ENCODE measurements at places on chromosomes 4 and X. TPM values are rescaled to one million over a fixed set of nuclear protein-coding genes. Genes with fewer than 3 reads are reported as not detected.

- no peak overlapping the region for H3K27ac ChIP-seq
- no peak for DNase-seq
- H3K27me3 ChIP-seq: no peaks in the 10 kb centered on the region
- H3K4me3 ChIP-seq: no peak overlapping the region
- H3K36me3 ChIP-seq: no peaks in the 10 kb centered on the region
Observed at GRCh38 chr4:176443646-176444409, 124.1 kb downstream of the SPCS3 start.

DNA sequence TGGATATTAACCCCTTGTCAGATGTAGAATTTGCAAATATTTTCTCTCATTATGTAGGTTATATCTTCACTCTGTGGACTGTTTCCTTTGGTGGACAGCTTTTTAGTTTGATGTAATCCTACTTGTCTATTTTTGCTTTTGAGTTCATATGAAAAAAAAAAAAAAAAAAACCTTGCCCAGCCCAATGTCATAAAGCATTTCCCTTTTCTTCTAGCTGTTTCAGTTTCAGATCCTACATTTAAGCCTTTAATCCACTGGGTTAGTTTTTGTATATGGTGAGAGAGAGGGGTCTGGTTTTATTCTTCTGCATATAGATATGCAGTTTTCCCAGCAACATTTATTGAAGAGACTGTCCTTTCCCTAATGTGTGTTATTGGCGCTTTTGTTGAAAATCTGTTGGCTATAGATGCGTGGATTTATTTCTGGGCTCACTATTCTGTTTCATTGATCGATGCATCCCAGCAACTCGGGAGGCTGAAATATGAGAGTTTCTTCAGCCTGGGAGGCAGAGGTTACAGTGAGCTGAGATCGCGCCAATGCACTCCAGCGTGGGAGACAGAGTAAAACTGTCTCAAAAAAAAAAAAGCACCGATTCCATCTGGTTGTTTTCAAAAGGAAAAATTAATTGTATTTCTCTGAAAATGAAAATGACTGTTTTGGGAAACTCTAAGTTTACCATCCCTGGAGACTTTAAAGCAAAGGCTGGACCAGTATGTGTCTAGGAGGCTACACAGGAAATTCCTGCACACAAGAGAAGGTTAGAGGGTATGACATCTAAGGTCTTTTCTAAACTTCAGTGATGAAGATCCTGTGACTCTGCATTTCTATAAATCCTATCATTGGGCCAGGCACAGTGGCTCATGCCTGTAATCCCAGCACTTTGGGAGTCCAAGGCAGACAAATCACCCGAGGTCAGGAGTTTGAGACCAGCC lies 35.6 kb downstream of the STEEP1 start:
- H3K4me3 ChIP-seq: no peak overlapping the region
- DNase-seq: no peak
- no peak overlapping the region for H3K27ac ChIP-seq
- no peaks in the 10 kb centered on the region for H3K27me3 ChIP-seq
- H3K4me1 ChIP-seq: peaks cover 1% of the 10 kb centered on the region

- H3K4me1 ChIP-seq: peaks cover 4% of the 10 kb centered on the region
- H3K27me3 ChIP-seq: no peaks in the 10 kb centered on the region
- DNase-seq: no peak
- no peak overlapping the region for H3K4me3 ChIP-seq
- no peaks in the 10 kb centered on the region for H3K36me3 ChIP-seq
- H3K27ac ChIP-seq: no peak overlapping the region
Observed at GRCh38 chrX:43666311-43666912, 10.3 kb downstream of the MAOA start.

- no peak overlapping the region for H3K27ac ChIP-seq
- H3K36me3 ChIP-seq: peaks cover 35% of the 10 kb centered on the region
- H3K27me3 ChIP-seq: no peaks in the 10 kb centered on the region
- DNase-seq: no peak
Observed at GRCh38 chr4:87108142-87108546, 112.3 kb downstream of the KLHL8 start.

- H3K4me1 ChIP-seq: peaks cover 18% of the 10 kb centered on the region
- H3K4me3 ChIP-seq: no peak overlapping the region
- H3K36me3 ChIP-seq: peaks cover 21% of the 10 kb centered on the region
- DNase-seq: no peak
Observed at GRCh38 chr4:152427981-152428380, 107.9 kb downstream of the FBXW7 start.

The CT45A10 gene
- total RNA-seq: not detected

GRCh38 chr4:183098723-183099536 lies at the start of gene WWC2:
WWC2 (plus strand) TSS chr4:183099257; CDS start chr4:183099492, 235 bp downstream.
- peak within 1 kb of the TSS; percentile 52 for H3K4me3 ChIP-seq
- H3K36me3 ChIP-seq: no peaks in the 10 kb centered on the region
- peaks cover 4% of the 10 kb centered on the region for H3K4me1 ChIP-seq
- H3K27ac ChIP-seq: no peak within 1 kb of the TSS

The ADGRA3 gene
- 0.18 TPM for total RNA-seq

DNA sequence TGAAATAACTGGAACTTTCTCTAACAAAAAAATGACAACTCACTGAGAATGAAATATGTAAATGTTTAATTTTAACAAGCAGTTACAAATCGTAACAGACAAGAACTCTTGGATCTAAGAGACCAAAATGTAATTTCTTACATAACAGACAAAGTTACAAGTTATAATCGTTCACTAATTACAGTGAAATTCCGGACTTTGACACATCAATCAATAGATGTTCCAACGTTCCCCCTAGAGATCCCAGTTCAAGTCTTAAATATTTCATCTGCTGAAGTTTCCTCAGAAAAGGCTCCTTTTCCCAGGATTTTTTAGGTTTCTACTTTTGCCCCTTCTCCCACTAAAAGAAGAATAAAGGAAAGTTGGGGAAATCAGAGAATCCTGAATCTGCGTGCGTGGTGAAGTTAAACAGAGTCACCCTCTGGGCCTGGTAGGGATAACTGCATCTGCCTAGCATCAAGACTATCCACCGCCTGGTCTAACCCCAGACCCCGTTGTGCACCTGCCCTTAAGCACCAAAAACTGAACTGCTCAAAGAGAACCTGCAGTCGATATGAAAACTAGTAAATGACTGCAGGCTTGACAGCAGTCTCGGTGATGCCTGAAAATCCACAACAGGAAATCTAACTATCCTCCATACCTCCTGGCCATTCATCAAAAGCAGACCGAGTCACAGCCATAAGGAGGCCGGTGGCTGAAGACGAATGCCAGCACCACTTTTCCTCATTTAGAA lies 2.3 kb downstream of the IRF2 start:
- peaks cover 54% of the 10 kb centered on the region for H3K4me1 ChIP-seq
- no peaks in the 10 kb centered on the region for H3K27me3 ChIP-seq
- peak overlapping the region; percentile 89 for H3K27ac ChIP-seq
- peak; percentile 30 for DNase-seq
- H3K4me3 ChIP-seq: peak overlapping the region; percentile 86

GRCh38 chrX:12825801-12826200 lies 34.6 kb downstream of the PRPS2 start:
- peaks cover 6% of the 10 kb centered on the region for H3K27me3 ChIP-seq
- H3K27ac ChIP-seq: no peak overlapping the region

DNA sequence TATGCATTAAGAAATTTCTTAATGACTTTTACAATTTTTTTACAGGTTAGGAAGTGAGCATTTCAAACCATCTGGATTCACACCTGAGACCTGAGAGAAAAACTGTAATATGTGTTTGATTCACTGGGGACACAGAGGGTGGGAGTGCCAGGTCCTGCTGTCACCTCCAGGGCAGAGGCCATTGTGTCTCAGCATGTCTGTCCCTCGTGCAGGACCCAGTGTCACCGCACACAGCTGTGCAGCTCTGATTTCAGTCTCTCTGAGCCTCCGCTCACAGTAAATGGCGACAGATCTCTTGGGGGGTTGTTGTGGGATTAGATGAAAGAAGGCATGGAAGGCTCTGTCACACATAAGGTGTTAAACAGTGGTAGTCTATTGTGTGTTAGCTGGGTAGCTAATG lies 23.0 kb upstream of the CLDN24 start:
- peaks cover 8% of the 10 kb centered on the region for H3K36me3 ChIP-seq
- peaks cover 12% of the 10 kb centered on the region for H3K27me3 ChIP-seq
- H3K27ac ChIP-seq: no peak overlapping the region
- DNase-seq: no peak
- H3K4me3 ChIP-seq: no peak overlapping the region

DNA sequence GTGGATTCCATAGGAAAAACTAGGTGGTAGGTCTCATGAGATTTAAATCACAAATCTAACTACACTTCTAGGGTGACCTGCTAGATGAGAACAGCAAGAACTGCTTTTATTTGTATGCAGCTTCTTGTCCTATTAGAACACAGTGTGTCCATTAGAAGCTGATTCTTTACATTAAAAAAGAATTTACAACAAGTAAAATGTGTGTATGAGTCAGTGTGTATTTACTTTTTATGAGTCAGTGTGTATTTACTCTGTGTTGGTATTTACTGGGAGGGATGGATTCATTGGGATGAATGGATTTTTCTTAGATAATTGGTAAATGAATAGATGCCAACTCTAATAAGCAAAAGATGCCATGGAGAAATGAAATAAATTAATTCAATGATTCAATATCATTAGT lies 40.6 kb upstream of the XPNPEP2 start:
- H3K27me3 ChIP-seq: no peaks in the 10 kb centered on the region
- DNase-seq: no peak
- H3K4me3 ChIP-seq: no peak overlapping the region
- no peak overlapping the region for H3K27ac ChIP-seq
- H3K4me1 ChIP-seq: no peaks in the 10 kb centered on the region

The NUP62CL gene
- 2.5 TPM for total RNA-seq

The PDZD4 gene
- total RNA-seq: 1.1 TPM

The AVPR2 gene
- not detected for total RNA-seq

GRCh38 chrX:19440713-19441112 lies 74.6 kb downstream of the MAP3K15 start:
- no peak overlapping the region for H3K27ac ChIP-seq
- no peaks in the 10 kb centered on the region for H3K4me1 ChIP-seq
- H3K27me3 ChIP-seq: no peaks in the 10 kb centered on the region
- no peak overlapping the region for H3K4me3 ChIP-seq
- no peaks in the 10 kb centered on the region for H3K36me3 ChIP-seq
- no peak for DNase-seq

DNA sequence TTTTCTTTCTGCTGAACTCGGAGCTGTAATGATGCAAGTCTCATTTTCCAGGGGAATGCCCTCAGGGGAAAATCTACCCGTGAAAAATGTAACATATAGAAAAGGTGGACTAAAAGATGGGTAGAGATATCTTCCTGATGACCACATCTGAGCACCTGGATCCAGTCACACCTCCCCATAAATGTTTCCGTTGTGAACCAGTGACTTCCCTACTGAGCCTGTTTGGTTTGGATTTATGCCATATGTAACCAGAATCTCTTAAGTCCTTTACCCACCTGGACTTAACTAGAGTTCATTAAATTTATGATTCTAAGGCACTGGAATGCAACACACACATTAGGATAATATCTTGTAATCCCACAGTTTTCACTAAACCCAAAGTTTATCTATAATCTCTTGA lies 171.1 kb downstream of the ZNF330 start:
- H3K27ac ChIP-seq: no peak overlapping the region
- H3K27me3 ChIP-seq: peaks cover 2% of the 10 kb centered on the region
- no peaks in the 10 kb centered on the region for H3K4me1 ChIP-seq
- H3K36me3 ChIP-seq: no peaks in the 10 kb centered on the region

The QDPR gene
- total RNA-seq: 26.4 TPM

DNA sequence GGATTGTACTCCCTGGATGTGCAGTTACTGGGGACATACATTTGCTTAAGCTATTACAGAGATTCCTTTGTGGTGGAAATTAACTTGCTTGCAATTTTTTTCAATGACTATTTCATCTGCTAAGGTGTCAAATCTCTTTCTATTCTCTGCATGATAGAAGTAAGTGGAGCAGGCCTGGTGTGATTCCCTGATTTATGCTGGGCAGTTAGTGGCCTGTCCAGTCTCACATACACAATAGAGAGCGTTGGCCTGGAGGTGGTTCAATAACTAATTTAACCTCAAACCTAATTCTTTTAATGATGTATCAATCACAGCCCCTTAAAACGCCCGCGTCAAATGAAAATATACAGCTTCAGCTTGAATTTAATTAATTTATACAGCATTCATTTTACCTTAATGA lies 28.5 kb downstream of the VCX3A start:
- no peaks in the 10 kb centered on the region for H3K4me1 ChIP-seq
- H3K36me3 ChIP-seq: no peaks in the 10 kb centered on the region
- no peak for DNase-seq

DNA sequence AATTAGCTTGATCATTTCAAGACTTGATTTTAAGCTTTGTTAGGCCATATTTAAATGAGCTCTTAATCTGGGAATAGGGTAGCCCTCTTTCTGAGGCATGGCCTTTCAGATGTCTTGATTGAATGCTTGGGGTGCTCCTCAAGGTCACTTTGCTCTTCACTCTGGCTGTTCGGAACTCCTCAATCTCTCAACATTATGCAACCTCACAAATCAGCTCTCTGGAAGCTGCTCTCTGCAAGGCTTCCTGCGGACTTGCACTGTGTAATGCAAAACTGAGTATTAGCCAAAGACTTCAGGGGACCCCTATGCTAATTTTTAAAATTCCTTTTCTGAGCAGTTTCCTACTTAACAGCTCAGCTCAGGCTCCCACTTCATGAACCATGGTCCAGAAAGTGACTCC lies 398.3 kb downstream of the PRDM5 start:
- H3K4me3 ChIP-seq: no peak overlapping the region
- H3K36me3 ChIP-seq: no peaks in the 10 kb centered on the region
- no peak for DNase-seq
- no peaks in the 10 kb centered on the region for H3K27me3 ChIP-seq
- no peak overlapping the region for H3K27ac ChIP-seq

The TIGD4 gene
- total RNA-seq: 0.13 TPM

- H3K36me3 ChIP-seq: peaks cover 3% of the 10 kb centered on the region
- no peak for DNase-seq
- H3K4me1 ChIP-seq: peaks cover 38% of the 10 kb centered on the region
- H3K27me3 ChIP-seq: peaks cover 9% of the 10 kb centered on the region
Observed at GRCh38 chr4:168870004-168870403, 140.1 kb downstream of the CBR4 start.

The ADGRL3 gene
- total RNA-seq: not detected

The NSUN7 gene
- total RNA-seq: 0.48 TPM

DNA sequence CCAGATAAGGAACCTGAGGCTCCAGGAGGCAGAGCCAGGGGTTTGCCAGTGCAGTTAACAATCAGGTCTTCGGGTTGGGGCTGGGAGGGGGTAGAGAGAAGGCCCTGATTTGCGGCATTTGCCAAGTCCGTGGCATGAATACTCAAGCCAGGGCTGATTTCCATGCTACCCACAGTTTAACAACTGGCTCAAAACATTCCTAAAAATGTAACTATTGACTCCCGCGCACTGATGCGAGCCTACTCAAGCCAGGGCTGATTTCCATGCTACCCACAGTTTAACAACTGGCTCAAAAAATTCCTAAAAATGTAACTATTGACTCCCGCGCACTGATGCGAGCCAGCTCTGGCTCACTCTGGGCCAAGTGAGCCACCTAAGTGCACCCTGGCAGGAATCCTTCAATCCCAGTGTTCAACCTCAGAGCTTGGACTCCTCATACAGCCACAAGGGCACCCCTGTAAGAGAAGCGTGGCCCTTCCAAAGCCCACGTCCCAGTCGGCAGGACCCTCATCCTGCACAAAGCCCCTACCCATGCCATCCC lies 75.6 kb downstream of the PPP2R2C start:
- H3K36me3 ChIP-seq: no peaks in the 10 kb centered on the region
- no peak overlapping the region for H3K4me3 ChIP-seq
- peaks cover 26% of the 10 kb centered on the region for H3K27me3 ChIP-seq
- no peak for DNase-seq
- H3K27ac ChIP-seq: no peak overlapping the region
- H3K4me1 ChIP-seq: peaks cover 1% of the 10 kb centered on the region

The FSTL5 gene
- not detected for total RNA-seq

The MGAT4D gene
- not detected for total RNA-seq

Data from activated CD4-positive, alpha-beta memory T cell treated with anti-CD3 and anti-CD28 coated beads, Interleukin-2, amount 10 ng/mL, durations not matched to agents 7 days and 5 days (primary cell).